ENCODE measurements at places on chromosomes 16 and 17. TPM values are rescaled to one million over a fixed set of nuclear protein-coding genes. Genes with fewer than 3 reads are reported as not detected.

DNA sequence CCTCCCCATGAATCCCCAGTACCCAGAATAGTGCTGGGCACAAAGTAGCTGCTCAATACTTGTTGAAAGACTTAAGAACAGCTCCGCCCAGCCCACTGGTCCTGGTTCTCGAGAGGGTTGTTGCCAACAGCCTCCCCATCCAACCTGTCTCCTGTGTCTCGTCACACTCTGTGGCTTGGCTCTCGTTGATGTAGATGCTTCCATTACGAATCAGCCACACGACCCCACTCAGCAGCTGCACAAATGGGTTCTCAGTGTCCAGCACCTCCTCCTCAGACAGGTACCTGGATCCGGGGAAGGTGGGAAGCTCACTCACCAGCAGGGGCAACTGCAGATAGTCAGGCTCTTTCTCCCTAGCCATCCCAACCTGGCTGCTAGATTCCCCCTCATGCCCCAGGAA lies 2.1 kb downstream of the NAGPA start:
- no peak for DNase-seq

DNA sequence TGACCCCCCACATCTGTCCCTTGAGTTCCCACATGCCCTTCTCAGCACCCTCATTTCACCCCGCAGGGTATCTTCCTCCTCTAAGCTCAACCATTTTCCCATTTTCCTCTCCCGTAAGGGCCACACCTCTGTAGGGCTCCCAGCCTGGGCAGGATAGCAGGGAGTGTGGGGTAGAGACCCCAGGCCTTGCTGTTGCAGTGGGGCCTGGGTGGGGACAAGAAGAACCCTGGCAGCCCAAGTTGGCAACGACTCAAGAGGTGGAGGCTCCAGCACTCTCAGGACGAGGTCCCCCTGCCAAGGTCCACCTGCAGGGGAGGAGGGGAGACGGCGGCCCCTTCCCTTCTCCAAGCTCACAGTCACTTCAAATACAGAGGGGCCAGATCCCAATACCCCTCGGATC lies 2.0 kb upstream of the TMEM92 start:
- no peak for DNase-seq

DNA sequence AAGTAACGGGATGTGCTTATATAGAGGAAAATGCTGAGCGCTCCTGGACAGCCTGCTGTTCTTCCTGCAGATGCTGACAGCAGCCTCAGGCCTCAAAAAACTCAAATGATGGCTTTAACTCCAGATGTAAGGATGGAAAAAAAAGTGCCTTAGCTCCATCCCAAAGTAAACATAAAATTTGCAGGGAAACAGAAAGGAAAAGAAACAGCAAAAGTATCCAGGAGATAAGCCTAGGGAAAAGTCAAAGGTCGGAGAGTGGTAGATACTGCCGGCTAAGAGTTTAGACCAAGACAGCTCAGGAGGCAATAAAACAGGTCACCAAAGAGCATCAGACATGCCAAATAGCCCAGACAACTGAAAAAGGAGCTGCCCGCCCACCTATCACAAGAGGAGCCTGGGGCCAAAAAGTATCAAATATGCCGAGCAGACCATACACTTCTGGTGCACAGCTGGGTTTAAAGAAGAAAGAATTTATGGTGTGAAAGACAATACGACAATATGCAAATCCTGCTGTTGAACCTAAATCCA lies 6.9 kb downstream of the KRT31 start:
- DNase-seq = no peak

GRCh38 chr17:18217412-18218015 lies 7.9 kb upstream of the LLGL1 start:
- no peak for DNase-seq

GRCh38 chr17:511001-511698 lies 158.5 kb upstream of the RPH3AL start:
- DNase-seq = no peak

DNA sequence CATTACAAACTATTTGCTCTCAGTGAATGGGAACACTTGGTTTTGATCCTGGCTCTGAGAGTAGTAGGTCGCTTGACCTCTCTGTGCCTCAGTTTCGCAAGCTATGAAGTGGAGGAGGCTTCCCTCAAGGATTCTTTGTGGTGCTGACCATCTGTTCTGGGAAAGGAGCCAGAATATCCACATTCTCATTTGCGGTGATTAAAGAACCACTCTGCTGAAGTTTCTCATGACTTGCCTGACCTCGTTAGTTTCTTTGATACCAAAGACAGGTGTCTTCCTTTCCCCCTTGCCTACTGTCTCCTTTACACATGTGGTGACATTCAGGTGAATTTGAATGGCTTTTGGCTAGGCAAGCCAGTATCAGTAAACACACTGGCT lies 116.0 kb downstream of the SNX29 start:
- peak; percentile 86 for DNase-seq

DNA sequence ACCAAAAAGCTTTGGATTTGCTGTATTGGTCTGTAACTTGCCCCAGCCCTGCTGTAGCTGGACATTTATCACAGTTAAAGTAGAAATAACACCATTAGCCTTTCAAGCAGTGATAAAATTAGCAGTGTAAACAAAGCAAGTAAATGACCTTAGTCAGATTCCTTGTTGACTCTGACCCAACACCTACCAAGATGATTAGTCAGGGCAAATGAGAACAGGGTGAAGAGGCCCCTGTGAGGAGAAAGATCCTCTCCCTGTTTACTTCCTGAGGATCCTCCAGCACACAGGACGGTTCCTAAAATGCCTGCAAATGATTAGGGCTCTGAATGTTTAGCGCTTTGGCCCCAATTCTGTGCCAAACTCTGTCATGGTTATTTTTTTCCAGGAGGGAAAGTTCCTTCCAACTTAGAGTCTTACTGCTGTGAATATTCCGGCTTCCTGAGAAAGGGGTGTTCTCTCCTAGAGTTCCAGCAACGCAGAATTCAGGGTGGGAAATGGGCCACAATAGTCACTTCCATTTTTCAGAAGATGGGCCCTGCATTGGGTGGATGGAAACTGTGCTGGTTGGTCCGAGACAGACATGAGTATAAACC lies 259.0 kb upstream of the MYOCD start:
- no peak for DNase-seq

DNA sequence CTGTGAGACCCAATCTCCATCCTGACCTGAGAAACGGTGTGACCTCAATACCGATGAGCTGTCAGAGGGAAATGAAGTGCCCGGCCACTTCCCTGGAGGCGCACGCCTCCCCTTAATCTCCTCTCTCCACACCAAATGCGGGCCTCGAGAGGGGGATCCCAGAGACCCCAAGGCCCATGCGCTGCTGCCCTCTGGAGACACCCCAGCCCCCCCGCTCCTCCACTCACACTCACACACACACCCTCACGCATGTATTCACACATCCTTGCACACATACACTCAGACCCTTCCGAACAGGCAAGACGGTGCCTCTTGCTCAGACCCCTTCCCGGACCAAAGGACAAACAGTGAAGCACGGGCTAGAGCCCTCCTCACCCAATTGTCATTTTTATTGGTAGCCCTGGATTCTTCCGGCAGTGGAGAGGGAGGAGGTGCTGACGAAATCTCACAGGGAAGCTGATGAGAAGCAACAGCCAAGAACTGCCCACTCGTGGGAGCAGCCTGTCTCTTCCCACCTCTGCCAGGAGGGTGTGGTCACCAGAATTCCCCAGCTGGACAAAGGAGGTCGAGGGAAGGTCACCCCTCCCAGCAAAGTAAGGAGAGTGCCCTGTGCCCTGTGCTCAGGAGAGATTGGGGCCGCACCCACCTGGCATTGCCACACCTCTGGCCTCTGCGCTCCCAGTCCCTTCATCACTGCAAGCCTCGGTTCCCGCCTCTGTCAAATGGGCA lies 136.0 kb upstream of the TNRC6C start:
- DNase-seq = no peak

GRCh38 chr17:7756968-7757367 lies 39.4 kb downstream of the DNAH2 start:
- no peak for DNase-seq

DNA sequence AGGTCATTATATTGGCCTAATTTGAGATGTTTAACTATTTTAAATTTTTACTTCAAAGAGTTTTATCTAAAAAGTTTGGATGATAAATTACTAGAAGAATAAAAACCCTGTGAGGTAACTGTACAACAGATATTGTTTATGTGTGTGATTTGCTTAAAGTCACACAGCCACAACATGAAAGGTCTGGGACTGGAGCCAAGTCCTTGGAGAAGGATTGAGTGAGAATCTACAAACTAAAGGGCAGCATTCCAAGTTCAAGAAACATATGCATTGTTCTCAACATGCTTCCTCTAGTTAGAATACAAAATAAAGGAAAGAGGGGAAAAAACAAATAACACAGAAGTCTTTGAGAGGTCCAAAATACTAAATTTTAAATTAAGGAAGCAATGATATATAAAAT lies 131.5 kb upstream of the MON1B start:
- DNase-seq = no peak

DNA sequence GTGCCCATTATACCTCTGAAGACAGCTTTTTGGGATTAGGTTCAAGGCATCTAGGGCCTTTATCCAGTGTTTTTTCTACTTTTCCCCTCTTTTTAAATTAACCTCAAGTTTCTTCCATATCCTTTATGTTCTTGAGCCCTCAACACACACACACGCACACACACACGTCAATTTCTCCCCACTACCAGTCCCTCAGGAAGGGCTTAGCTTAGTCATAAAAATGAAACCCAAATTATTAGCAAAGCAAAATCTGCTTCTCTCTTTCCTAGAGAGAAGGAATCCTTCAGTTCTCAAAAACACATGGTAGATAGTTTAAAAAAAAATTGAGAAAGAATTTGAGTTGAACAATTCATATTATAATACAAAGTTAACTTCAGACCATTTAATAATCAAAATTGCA lies 401.1 kb downstream of the XYLT1 start:
- DNase-seq = no peak

DNA sequence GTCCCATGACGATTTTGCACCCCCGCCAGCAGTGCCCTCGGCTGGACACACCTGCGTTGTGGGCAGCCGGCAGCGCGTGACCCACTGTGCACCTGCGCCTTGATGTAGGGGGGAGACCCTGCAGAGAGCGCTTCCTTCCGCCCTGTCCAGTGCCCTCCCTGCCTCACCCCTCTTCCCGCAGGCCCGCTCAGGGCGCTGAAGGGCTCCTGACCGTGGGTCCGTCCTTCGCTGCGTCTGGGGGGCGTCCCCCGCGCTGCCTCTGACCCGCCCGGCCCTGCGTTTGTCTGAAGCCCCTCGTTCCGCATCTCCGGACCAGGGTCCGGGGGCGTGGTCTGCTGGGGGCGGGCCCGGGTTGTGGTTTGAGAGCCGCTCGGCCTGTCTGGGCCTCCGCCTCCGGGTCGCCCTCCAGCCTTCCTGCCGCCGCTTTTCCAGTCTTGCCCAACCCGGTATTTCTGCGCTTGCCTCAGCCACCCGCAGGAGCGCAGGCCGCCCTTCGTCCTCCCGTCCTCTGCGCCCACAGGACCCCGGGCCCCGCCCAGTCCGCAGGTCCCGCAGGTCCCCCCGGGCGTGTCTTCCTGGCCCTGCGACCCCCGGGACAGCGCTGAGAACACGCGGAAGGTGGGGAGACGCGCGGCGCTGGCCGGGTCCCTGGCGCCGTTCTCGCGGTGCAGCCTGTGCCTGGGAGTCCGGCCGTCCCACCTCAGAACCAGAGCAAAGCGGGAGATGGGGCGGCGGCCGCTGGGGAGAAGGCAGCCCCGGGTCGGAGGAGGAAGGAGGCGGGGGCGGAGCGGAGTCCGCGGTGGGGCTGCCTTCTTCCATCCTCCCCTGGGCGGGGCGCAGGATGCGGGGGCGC lies 4.0 kb upstream of the IL17C start:
- no peak for DNase-seq

GRCh38 chr16:85522842-85523601 lies 90.1 kb upstream of the GSE1 start:
- DNase-seq = no peak

- DNase-seq = no peak
Measured at GRCh38 chr16:27729516-27730304, 179.8 kb downstream of the KATNIP start.

DNA sequence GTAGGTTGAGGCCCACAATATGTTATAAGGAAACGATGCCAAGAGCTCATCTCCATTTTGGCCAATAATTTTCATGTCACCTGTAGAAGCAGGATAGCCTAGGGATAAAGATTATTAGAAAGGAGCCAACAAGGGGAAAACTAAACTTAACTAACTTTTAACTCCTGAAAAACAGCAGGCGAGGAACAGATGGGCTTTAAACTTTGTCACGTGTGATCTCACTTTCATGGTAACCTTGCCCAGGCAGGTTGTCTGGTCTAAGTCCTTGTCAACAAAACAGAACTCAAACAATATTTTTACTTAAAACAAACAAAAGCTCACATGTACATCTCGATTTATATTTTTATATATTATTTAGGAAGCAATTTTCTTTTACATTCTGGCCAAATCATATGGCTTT lies 1672.0 kb downstream of the TP53TG3F start:
- no peak for DNase-seq

DNA sequence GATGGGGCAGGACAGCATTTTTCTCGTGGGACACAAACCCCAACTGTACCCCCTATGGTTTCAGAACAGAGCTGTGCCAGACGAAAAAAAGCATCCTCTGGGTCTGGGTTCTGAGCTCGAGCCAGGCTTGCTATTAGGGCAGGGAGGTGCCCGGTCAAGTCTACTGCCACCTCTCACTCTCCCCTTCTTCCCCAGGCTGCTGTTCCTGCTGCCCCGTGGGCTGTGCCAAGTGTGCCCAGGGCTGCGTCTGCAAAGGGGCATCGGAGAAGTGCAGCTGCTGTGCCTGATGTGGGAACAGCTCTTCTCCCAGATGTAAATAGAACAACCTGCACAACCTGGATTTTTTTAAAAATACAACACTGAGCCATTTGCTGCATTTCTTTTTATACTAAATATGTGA lies 1.1 kb downstream of the MT1E start:
- DNase-seq = no peak

DNA sequence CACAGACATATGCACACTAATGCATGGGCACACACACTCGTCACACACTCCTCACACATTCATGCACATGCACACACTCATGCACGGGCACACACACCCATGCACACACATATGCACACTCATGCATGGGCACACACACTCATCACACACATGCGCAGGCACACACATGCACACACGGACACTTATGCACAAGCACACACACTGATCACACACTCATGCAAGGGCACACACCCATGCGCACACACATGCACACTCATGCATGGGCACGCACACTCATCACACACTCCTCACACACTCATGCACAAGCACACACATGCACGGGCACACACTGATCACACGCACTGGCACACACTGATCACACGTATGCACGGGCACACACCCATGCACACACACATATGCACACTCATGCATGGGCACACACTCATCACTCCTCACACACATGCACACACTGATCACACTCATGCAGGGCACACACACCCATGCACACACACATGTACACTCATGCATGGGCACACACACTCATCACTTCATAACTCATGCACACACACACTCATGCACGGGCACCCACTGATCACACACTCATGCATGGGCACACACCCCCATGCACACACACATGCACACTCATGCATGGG lies 16.1 kb downstream of the ADGRG1 start:
- DNase-seq = no peak

The MMP25 gene
- not detected for total RNA-seq

The EPX gene
- total RNA-seq = not detected

The ENKD1 gene
- 24.0 TPM for total RNA-seq

The GINS3 gene
- 6.4 TPM for total RNA-seq

The TNFRSF17 gene
- not detected for total RNA-seq

The KRTAP2-1 gene
- not detected for total RNA-seq

The HOXB2 gene
- total RNA-seq = 24.6 TPM

The MT1M gene
- 1.9 TPM for total RNA-seq

The ACOX1 gene
- 40.1 TPM for total RNA-seq
